ENCODE measurements at places on chromosomes 16 and 17.
A peak's percentile ranks its signal among the peaks of the same experiment; 100 is the strongest.

DNA sequence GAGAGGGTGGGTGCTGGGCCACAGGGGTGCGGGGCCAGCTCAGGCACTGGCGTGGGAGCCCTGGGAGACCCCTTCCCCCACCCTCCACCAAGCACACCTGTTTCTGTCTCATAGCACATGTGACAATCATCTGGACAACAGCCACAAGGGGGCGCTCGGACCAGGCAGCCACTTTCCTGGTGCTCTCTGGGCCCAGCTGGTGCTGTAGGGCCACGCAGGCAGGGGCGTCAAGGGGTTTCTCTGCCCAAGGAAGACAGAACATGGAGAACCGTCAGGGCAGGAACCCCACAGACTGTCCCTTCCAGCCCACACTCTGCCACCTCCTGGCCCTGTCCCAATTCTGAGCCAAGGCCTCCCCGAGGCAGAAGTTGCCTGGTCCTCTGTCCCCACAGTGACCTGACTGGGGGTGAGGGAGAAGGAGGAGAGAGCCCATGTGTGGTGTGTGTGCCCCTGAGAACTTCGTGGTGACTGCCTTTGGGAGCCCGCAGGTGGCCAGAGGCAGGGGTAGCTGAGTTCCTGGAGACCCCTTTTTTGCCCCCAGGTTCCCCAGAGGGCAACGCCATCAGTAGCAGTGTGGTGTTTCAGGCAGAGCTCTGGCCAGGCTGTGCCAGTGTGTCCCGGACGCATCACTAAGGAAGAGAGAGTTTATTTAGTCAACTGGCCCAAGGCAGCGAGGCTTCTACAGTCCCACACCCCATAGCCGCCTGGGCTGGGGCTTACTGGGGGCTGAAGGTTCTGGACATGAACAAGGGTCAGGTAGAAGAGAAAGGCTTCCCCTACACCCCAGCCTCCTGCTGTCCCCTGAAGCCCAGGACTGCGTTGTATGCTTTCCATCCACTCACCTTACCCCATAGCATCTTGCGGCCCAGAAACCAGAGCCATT is 3.1 kb upstream of the SETD6 start:
- peak; percentile 45 for DNase-seq

DNA sequence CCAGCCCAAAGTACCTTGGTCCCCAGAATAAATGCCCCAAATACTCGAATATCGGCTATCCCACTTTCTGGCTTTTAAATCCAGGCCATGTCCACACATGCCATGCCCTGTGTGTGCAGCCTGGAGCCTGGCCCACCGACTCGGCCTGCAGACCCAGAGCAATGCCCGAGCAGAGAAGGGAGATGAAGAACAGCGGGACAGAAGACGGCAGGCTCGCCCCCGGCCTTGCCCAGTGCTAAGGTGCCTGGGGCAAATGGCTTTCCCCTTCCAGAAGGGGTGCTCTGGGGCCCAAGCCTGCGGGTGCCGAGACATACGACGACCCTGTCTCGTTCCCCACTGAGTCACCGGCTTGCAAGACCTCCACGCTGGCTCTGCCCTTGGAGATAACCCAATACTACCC is 8.0 kb downstream of the CLUH start:
- no peak for DNase-seq

DNA sequence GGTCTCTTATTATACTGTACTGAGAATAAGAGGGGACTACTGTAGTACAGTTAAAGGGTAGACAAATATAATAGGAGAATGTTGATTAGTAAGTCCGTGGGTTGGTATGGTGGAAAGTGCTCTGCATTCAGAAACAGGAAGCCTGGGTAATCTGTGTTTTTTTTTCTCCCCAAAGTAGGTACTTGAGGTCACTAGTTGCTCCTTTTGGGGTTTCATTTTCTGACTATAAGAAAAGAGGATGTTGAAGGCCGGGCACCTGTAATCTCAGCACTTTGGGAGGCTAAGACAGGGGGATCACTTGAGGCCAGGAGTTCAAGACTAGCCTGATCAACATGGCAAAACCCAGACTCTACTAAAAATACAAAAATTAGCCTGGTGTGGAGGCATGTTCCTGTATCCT is 42.0 kb upstream of the MMD start:
- no peak for DNase-seq

DNA sequence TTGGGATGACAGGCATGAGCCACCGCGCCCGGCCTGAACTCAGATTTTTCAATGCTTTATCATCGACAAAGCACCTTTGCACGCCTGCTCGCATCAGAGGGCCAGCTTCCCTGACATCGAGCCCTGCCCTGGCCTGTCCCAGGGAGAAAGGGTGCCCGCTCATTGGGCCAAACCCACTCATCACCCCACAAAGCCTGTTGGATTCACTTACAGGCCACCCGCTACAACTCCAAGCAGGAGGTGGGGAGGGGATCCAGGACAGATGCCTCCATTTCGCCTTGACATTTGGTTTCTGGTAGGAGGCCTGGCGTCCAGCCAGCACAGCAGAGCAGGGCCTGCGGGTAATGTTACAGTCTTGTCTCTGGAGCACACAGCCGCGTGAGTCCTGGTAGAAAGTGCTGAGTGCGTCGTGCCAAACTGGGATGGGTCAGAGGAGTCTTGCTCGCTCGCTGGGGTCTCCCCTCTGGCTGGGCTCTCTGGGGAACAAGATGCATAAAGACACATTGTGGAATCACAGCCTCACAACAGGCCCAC is 19.8 kb downstream of the SMTNL2 start:
- peak; percentile 96 for DNase-seq

- no peak for DNase-seq
Observed at GRCh38 chr17:39236981-39237441, 11.3 kb upstream of the STAC2 start.

- DNase-seq = peak; percentile 4
Observed at GRCh38 chr16:17070882-17071592, 399.7 kb downstream of the XYLT1 start.

DNA sequence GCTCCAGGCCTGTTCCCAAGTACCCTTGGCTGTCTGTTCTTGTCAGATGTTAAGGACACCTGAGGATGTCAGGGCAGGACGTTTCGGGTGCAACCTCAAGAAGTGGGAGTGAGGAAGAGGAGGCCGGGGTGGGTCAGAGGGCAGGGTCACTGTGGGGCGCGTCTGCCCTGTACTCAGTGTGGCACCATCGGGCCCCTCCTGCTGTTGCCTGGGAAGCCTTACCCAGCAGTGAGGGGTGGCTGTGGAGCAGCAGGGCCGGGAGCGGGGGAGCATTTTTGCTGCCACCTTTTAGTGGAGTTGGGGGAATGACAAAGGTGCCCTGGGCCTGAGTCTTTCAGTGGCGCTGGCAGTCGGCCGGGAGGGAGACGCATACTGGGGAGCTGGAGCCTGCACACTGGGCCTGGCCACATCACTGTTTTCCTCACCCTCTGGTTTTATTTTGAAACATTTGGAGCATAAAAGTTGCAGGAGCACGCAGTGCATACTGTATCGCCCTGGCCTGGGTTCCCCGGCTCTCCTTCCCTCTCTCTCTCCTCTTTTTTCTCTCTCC is 11.1 kb upstream of the FLYWCH1 start:
- no peak for DNase-seq

GRCh38 chr16:5541356-5541755 is 443.8 kb upstream of the EEF2KMT start:
- DNase-seq = no peak

- no peak for DNase-seq
Observed at GRCh38 chr16:28935924-28936783, 4.4 kb downstream of the CD19 start.

- DNase-seq = no peak
Observed at GRCh38 chr16:27238016-27238587, 30.5 kb downstream of the NSMCE1 start.

DNA sequence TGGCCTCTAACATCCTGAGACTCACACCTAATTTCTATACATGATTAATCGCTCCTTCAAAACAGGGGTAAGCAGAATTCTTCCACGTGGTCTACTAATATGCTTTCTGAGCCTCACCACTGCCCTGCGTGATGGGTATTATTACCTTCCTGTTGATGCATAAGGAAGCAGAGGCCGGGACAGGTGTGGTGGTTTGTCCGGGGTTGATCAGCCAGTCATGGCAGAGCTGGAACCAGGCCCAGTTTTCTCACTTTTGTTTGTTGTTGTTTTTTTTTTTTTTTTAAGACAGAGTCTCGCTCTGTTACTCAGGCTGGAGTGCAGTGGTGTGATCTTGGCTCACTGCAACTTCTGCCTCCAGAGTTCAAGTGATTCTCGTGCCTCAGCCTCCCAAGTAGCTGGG is 31.2 kb downstream of the RNF135 start:
- no peak for DNase-seq

DNA sequence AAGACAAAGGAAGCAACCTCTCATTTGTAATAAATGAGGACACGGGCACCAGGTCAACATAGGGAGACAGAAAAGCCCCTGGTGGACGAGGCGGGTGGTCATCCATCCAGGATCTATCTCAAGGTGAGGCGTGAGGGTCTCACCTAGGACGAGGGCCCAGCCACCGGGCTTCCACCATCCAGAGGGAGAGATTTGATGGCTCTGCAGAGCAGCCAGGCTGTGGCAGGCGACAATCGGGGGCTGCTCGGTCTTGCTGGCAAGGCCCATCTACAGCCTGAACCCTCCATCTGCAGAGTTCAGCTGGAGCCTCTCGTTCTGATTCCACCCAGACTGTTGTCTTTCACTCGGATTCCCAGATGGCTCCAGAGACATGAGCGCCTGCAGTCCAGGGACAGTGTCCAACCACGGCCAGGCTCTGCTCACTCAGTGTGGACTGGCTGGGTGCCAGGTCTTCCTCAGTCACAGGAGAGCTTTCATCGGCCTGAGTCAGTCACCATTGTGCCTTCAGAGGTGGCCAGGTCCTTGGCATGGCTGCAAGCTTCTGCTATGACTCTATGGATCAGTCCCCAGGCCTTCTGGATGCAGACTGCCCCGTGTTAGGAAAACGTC is 5.9 kb downstream of the LITAFD start:
- no peak for DNase-seq

- no peak for DNase-seq
Observed at GRCh38 chr17:30449480-30449879, 27.7 kb upstream of the GOSR1 start.

- peak; percentile 46 for DNase-seq
Observed at GRCh38 chr16:19375561-19376158, 42.0 kb upstream of the TMC5 start.

DNA sequence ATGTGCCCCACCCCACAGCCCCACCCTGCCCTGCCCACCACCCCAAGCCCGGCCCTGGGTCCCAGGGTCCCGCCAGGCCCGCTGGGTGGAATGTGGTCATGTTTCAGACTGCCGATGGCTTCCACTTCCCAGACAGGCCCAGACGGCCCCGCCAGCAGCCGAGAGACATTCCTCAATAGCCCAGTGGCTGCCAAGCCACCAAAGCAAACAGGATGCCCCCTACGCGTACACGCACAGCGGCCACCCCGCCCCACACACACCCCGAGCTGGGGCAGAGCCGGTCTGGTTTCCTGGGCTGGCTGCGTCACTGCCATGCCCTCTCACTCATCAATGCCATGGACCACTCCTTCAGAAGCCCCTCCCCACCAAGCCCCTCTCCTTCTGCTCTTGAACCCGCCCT is 1.2 kb upstream of the KRT17 start:
- no peak for DNase-seq

GRCh38 chr16:46974352-46974751 is 878 bp upstream of the DNAJA2 start:
- no peak for DNase-seq

DNA sequence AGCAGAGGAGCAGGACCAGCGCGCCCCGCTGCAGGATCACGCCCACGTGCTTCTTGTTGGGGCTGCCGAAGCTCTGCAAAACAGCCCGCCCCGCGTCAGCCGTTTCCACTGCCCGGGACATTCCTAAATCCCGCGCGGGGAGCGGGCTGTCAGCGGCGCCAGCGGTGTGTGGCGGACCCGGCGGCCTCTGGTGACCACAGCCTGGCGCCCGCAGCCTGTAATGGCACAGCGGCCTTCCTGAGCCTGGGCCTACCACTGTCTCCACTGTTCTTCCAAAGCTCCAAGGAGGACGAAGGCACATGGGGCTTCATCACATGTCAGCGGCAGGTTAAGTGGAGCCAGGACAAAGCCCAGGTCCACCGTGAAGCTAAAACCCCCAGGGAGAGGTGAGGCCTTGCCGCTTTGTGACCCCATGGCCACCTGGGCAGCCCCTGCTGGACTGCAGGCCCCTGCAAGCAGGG is 2.5 kb downstream of the SLC47A2 start:
- DNase-seq = no peak

DNA sequence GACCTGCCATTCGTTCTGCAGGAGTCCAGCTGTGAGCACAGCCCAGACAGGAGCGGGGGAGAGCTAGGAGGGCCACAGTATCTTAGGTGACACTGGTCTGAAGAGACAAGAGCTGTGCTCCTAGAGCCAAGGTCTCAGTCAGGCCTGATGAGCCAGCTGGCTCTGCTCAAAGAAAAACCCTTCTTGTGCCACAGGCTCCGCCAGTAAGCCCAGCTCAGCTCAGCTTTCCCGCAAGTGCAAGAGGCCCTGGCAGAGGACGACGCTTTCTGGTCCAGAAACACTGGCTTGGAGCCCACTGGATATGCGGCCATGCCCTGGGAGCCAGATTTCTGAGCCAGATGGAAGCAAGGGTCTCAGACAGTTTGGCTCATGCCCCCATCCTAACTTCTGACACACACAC is 23.9 kb downstream of the PEMT start:
- peak; percentile 56 for DNase-seq

DNA sequence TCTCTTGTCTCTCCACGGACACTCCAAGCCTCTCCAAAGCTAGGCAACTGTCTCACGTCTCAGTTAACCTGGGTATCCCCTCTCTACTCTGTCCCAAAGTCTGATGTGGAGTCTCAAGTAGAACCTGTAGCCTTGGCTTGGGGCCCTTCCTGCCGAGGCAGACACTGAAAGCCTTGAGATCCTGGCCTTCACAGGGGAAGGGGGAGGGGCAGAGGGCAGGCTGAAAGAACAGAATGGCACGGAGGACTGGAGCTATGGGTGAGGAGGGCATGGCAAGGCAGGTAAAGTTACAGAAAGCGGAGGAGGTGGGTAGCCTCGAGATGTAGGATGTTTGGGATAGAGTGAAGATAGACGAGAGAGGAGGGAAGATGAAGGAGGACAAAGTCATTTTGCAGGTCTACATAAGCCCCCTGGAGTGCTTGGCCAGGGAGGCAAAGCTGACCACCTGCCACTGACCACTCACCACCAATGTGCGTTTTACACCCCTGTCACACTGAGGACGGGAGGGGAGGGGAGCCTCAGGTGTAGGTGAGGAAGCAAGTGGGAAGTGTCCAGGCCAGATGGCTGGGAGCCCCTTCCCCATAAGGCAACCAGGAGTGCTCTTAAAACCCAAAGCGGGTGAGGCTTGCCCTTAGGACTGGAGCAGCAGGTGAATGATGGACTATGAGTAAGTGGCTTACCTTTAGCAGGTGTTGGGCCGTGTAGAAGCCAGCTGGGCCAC is 1.3 kb downstream of the FDXR start:
- no peak for DNase-seq

Measured in NCI-H1694 treated with DMSO at 0.1 percent for 48 hours (cell line).